Amygdala (tissue), 56 donors: ENCODE measurements at places on chromosomes 3 and 15.

DNA sequence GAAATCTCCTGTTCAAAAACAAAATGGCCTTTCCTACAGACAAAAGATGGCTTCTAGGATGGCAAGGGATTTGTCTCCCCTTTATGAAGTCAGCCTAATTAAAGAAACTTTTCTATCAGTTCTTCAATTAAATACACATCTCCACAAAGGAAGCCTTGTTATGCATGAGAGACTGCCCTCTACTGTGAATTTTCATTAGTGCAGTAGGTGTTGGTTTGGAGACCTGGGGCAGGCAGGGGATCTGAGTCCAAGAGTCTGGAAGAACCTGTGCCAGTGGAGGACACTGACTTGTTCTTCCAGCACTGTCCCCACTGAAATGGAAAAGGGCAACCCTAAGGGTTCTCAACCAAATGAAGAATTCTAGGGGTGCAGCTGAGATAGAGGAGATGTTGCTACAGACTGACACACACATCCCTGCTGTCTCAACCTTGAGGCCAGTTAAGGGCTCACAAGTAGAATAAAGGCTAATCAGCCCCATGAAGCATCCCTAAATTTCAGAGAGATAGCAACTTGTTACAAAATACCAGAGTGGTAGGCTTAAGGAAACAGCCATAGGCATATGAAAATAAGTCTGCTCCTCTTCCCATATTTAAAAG is 174.0 kb upstream of the PRICKLE2 start:
- no peak for DNase-seq

DNA sequence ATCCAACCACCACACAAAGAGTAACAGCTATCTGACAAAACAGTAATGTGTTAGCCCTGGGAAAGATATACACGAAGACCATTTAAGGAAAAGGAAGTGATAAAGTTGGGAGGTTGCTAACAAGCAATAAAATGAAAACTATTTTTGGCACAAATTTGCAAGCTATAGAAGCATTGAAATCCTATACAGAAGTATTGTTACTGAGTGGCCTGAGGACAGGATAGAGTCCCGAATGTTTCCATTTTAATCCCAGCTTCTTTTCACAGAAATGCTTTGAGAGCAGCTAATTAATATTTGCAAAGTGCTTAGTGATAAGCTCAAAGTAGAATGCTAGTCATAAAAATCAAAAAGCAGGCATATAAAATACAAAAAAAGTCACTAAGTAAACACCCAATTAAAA is 51.5 kb downstream of the RAD18 start:
- no peak for DNase-seq

GRCh38 chr3:141680620-141681389 is 57.3 kb upstream of the RNF7 start:
- no peak for DNase-seq

- no peak for DNase-seq
Measured at GRCh38 chr3:42067326-42067725, 23.8 kb upstream of the TRAK1 start.

GRCh38 chr3:81985996-81986723 is 224.7 kb upstream of the GBE1 start:
- no peak for DNase-seq

- no peak for DNase-seq
Measured at GRCh38 chr3:74119221-74119620, 494.5 kb upstream of the PDZRN3 start.

DNA sequence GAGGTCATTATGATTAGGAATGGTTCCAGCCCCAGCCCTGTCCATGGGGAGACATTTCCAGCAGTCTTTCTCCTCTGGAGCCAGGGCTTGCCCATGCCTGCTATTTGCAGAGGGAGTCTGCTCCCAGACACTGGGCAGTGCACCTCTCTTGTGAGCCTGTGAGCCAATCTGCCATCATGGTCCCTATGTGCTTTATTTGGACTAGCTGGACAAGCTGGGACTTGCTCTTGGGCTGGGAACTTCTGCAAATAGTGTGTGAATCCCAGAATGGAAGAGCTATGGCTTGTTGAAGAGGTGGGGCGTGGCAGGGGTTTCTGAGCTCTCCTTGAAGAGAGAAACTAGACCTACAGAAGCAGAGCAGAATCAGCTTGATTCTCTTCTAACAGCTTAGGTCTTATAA is 53.7 kb upstream of the KY start:
- DNase-seq: no peak

GRCh38 chr15:31869686-31870307 is 160.5 kb upstream of the CHRNA7 start:
- DNase-seq: no peak

DNA sequence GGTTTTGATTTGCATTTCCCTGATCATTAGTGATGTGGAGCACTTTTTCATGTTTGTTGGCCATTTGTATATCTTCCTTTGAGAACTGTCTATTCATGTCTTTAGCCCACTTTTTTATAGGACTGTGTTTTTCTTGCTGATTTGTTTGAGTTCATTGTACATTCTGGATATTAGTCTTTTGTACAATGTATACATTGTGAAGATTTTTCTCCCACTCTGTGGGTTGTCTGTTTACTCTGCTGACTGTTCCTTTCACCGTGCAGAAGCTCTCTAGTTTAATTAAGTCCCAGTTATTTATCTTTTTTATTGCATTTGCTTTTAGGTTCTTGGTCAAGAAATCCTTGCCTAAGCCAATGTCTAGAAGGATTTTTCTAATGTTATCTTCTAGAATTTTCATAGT is 91.1 kb upstream of the ATP11B start:
- DNase-seq: no peak

GRCh38 chr3:174102866-174103265 is 705.3 kb downstream of the NLGN1 start:
- DNase-seq: no peak

DNA sequence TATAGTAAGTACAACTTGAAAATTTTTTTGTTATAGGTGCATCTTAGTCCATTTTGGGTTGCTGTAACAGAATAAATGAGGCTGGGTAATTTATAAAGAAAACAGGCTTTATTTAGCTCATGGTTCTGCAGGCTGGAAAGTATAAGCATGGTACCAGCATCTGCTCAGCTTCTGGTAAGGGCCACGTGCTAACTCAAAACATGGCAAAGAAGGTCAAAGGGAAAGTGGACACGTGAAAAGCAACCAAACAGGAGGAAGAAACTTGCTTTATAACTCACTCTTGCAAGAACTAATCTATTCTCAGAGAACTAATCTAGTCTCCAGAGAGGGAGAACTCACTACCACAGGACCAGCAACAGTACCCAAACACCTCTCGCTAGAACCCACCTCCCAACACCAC is 9.1 kb downstream of the HDGFL3 start:
- DNase-seq: no peak

GRCh38 chr3:124383051-124383450 is 347.2 kb upstream of the UMPS start:
- no peak for DNase-seq

- no peak for DNase-seq
Measured at GRCh38 chr3:61371123-61371522, 119.9 kb upstream of the FHIT start.

DNA sequence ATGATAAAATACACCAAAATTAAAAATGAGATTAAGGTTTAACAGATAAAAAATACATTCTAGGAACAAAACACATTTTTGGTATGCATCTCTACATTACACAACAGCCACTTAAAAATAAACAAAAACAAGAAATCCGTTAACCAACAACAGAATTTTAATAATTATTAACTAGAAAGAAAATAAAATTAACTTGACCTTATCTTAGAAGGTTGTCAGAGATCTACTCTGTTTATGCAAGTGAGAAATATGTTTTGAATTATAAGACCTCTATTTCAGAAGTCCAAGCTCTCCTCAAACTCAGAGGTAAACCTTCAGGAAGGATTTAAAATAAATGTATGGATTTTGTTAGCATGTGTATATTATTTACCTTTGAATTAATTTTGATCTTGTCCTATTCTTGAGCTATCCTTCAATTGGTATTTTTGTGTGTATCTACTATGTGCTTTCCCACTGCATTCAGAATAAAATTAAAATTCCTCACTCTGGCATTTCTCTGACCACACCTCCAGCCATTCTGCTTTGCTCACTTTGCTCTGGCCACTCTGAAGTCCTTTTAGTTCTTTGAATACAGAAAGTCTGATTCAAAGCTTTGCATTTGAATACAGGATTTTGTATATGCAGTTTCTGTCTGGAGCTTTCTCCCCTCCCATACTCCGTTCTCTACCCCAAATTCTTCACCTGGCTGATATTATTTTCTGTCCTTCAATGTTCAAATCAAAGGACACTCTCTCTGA is 352.0 kb downstream of the ZBTB20 start:
- no peak for DNase-seq

- DNase-seq: no peak
Measured at GRCh38 chr3:124627501-124627908, 102.7 kb upstream of the UMPS start.

- no peak for DNase-seq
Measured at GRCh38 chr15:69602921-69603320, 150.3 kb downstream of the RPLP1 start.

DNA sequence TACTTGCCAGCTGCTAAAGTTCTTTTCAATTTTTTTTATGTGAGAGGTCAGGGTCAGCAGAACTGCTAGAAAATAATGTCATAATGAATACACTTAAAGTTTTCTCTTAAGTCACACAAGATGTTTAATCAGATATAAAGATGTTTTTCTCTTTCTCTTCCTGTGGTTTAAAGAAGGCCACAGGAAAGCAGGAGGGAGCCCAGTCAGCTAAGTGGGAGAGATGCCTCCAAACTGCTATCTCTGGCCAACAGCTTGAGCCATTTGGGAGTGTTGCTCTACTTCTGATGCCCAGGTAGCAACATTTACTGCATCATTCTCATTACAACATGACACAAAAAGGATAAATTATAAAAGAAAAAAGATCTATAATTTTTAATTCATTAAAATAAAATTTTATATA is 45.7 kb upstream of the NLGN1 start:
- DNase-seq: no peak

GRCh38 chr15:92165001-92165346 is 228.7 kb upstream of the ST8SIA2 start:
- DNase-seq: no peak

DNA sequence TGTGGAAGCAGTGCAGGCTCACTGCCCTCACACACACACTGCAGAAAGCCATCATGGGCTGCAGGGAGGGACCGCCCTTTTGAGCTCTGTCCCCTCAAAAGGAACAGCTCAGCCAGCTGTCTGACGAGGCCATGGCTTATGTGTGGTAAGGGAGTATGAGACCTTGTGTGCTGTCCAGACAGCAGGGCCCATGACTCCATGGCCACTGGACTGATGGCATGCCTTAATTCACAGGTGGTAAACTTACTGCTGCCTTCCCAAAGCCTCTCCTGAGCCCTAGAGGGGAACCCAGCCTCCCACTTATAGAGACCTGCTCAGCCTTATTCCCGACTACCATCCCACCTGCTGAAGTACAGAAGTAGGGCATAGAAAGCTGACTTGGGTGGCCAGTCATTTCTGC is 5.6 kb downstream of the FAM240A start:
- no peak for DNase-seq

DNA sequence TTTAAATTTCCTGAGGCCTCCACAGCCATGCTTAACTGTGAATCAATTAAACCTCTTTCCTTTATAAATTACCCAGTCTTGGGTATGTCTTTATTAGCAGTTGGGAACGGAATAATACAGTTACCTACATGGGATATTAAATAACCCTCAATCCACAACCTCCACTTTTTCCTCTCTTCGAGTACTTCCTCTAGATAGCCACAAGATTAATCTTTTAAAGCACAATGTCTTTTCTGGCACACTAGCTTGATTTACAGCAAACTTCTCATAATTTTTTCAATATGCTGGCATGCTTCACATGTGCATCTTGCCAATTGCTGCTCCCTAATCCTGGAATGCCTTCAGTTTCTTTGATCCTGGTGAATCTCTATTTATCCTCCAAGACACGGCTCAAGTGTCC is 92.2 kb downstream of the P2RY1 start:
- no peak for DNase-seq

GRCh38 chr3:123054109-123054778 is 12.6 kb upstream of the PDIA5 start:
- DNase-seq: no peak

DNA sequence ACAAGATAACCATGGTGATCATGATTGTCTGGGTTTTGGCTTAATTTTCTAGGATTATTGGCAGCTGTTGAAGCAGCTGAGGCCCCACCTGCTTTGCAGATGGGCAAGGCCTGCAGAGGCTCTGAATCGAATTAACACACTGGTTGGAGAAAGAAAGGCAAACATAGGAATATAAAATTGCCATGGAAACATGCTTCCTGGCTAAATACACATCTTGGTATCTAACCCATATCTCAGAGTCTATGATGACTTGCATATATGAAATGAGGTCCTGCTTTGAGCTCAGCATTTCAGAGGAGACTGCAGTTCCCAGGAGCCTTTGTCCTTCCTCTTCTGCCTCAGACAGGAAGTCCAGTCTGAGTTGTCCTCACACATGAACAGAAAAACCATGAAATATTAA is 24.3 kb upstream of the SV2B start:
- DNase-seq: no peak

DNA sequence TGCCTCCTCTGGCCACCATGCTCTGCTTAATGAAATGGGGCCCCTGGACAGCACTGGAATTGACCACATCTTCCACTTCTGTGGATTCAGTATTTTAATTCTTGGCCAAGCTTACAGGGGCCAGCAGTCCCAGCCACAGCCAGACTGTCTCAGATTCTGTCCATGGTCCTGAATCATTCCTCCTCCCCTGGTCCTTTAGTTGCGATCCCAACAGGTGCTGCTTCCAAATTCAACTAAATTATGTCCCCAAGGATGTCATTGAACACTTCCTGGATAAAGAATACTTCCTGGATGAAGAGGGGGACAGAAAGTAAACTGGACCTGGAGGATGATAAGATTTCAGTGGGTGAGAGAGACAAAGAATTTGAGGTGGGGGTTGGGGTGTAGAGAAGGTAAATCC is 111.1 kb upstream of the FOXB1 start:
- DNase-seq: no peak

DNA sequence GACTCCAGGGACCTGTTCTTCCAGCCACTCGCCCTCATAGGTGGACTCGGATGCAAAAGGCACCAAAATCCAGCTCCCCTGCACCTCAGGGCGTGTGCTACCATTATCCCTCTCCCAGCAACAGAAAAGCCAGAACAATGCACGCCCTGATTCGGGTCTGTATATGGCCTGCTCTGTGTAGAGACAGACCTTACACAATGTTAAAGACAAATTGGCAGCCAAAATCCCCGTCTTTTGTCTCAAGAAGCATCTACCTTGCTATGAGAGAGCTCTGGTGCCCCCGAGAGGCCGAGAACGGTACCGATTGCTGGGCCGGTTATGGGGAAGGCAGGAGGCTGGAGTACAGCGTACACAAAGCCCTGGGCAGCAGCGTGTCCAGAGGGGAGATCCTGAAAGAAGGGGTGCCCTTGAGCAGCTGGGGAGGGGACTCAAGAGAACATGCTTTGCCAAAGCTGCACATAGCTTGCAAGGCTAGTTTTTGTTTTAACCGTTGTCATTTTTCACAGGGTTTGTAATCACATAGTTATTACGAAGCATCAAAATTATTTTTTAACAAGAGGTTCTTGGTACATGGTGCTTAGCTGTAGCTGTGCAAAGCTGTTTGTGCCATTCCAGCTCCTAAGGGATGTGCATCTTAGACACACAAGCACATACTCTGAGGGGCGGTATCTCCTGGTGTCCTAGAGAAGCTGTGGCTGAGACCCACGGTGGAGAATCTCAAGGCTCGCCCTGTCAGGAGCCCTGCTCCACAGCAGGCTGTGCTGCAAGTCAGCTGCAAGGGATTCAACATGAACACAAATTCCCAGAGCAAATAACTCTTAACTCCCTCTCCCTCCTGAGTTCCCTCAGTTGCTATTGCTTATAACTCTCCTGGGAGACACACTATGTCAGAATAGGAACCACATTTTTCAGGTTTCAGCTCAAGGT is 461.5 kb upstream of the PPP2R3A start:
- DNase-seq: peak; percentile 13

- DNase-seq: no peak
Measured at GRCh38 chr3:148178503-148178902, 519.2 kb upstream of the AGTR1 start.
